Left lung (tissue), 14 donors: ENCODE measurements at places on chromosomes 7 and 10. TPM values are rescaled to one million over a fixed set of nuclear protein-coding genes. Genes with fewer than 3 reads are reported as not detected.

- peak; percentile 44 for DNase-seq
- H3K4me1 ChIP-seq = peaks cover 31% of the 10 kb centered on the region
- H3K36me3 ChIP-seq = no peaks in the 10 kb centered on the region
- no peaks in the 10 kb centered on the region for H3K27me3 ChIP-seq
These were observed 980 bp downstream of the FHIP2A start for GRCh38 chr10:114822444-114823076.

- no peaks in the 10 kb centered on the region for H3K36me3 ChIP-seq
- DNase-seq = no peak
- H3K27me3 ChIP-seq = no peaks in the 10 kb centered on the region
- peaks cover 25% of the 10 kb centered on the region for H3K4me1 ChIP-seq
These were observed 36.2 kb downstream of the SYPL1 start for GRCh38 chr7:106075937-106076336.

- no peak for DNase-seq
- H3K27me3 ChIP-seq = no peaks in the 10 kb centered on the region
- peaks cover 19% of the 10 kb centered on the region for H3K36me3 ChIP-seq
- no peak overlapping the region for H3K27ac ChIP-seq
These were observed 759 bp downstream of the NUDT1 start for GRCh38 chr7:2242541-2243429.

- H3K4me1 ChIP-seq = peaks cover 5% of the 10 kb centered on the region
- H3K36me3 ChIP-seq = no peaks in the 10 kb centered on the region
- no peaks in the 10 kb centered on the region for H3K27me3 ChIP-seq
- H3K4me3 ChIP-seq = no peak overlapping the region
- peak overlapping the region; percentile 45 for H3K27ac ChIP-seq
These were observed 36.9 kb upstream of the KDM7A start for GRCh38 chr7:140213684-140214074.

DNA sequence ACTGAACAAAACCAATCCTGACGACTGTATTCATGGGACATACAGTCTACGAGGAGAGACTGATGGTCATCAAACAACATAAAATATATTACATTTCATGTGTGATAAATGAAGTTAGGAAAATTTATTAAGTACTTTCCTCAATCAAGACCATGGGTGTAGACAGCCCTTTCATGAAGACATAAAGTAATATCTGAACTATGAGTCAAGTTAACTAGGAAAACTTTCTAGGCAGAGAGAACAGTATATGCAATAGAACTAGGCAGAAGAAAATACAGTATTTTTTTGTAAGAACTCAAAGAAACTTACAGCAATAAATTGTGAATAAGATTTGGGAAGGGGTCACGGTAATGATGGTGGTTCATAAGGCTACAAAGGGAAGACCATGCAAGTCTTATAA is 112.8 kb downstream of the JMJD1C start:
- H3K4me3 ChIP-seq = no peak overlapping the region
- no peak for DNase-seq
- H3K27me3 ChIP-seq = no peaks in the 10 kb centered on the region
- H3K36me3 ChIP-seq = no peaks in the 10 kb centered on the region
- H3K27ac ChIP-seq = no peak overlapping the region
- H3K4me1 ChIP-seq = no peaks in the 10 kb centered on the region

DNA sequence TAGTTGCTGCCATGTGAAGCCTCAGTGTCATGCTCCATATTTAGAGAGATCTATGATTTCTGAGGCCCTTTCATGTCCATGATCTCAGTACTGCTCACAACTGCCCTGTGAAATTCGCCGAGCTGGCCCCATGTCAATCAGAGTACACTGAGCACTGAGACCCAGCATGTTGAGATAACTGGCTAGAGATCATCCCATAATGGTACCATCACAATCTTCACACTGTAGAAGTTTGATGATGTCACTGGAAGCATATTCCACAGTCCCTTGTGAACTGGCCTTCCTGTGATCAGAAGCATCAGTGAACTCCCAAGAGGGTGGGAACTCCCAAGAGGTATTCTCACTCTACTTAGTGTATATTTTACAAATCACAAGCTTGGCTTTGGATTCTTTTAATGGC is 116.0 kb downstream of the EGFR start:
- H3K4me1 ChIP-seq = peaks cover 46% of the 10 kb centered on the region
- no peaks in the 10 kb centered on the region for H3K36me3 ChIP-seq
- no peak for DNase-seq

CHAT gene
- polyA plus RNA-seq = not detected

DNA sequence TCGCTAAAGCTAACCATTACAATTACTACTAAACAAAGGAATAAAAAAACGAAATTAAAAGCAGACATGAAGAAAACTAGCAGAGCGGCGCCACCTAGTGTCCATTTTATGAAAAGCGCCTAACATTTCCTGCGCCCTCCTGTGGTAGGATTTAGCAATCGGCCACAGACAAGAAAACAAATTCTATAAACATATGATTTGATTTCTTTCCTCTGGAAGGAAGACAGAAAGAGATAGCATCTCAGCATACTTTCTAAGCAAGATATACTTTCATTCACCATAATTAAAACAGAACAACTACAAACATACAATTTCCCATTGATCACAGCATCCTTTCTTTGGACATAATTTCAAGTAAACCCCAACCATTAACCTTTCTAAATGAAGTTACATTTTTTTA is 337.7 kb upstream of the NPVF start:
- no peaks in the 10 kb centered on the region for H3K4me1 ChIP-seq
- H3K36me3 ChIP-seq = no peaks in the 10 kb centered on the region
- no peak overlapping the region for H3K4me3 ChIP-seq
- H3K27me3 ChIP-seq = no peaks in the 10 kb centered on the region

UBE3C gene
- polyA plus RNA-seq = 40.9 TPM

- no peak for DNase-seq
- no peaks in the 10 kb centered on the region for H3K4me1 ChIP-seq
- no peaks in the 10 kb centered on the region for H3K36me3 ChIP-seq
- H3K4me3 ChIP-seq = no peak overlapping the region
- no peaks in the 10 kb centered on the region for H3K27me3 ChIP-seq
- H3K27ac ChIP-seq = no peak overlapping the region
These were observed 69.6 kb upstream of the MDFIC start for GRCh38 chr7:114852293-114852692.

GRCh38 chr10:25142116-25142864 is 32.5 kb upstream of the GPR158 start:
- H3K36me3 ChIP-seq = no peaks in the 10 kb centered on the region
- no peaks in the 10 kb centered on the region for H3K27me3 ChIP-seq
- no peak for DNase-seq
- no peak overlapping the region for H3K27ac ChIP-seq
- no peaks in the 10 kb centered on the region for H3K4me1 ChIP-seq

- H3K27me3 ChIP-seq = no peaks in the 10 kb centered on the region
- no peaks in the 10 kb centered on the region for H3K4me1 ChIP-seq
- DNase-seq = no peak
These were observed 9.3 kb downstream of the SCD start for GRCh38 chr10:100356067-100357017.

OR2A5 gene
- polyA plus RNA-seq = 0.26 TPM

GRCh38 chr10:7260412-7260900 is 150.4 kb downstream of the SFMBT2 start:
- H3K36me3 ChIP-seq = no peaks in the 10 kb centered on the region
- H3K27me3 ChIP-seq = no peaks in the 10 kb centered on the region
- H3K4me3 ChIP-seq = no peak overlapping the region
- peak; percentile 93 for DNase-seq
- H3K27ac ChIP-seq = peak overlapping the region; percentile 18

- H3K4me1 ChIP-seq = peaks cover 4% of the 10 kb centered on the region
- no peak overlapping the region for H3K4me3 ChIP-seq
- no peaks in the 10 kb centered on the region for H3K36me3 ChIP-seq
- no peak for DNase-seq
These were observed 41.8 kb downstream of the CAV1 start for GRCh38 chr7:116566666-116567065.

DNA sequence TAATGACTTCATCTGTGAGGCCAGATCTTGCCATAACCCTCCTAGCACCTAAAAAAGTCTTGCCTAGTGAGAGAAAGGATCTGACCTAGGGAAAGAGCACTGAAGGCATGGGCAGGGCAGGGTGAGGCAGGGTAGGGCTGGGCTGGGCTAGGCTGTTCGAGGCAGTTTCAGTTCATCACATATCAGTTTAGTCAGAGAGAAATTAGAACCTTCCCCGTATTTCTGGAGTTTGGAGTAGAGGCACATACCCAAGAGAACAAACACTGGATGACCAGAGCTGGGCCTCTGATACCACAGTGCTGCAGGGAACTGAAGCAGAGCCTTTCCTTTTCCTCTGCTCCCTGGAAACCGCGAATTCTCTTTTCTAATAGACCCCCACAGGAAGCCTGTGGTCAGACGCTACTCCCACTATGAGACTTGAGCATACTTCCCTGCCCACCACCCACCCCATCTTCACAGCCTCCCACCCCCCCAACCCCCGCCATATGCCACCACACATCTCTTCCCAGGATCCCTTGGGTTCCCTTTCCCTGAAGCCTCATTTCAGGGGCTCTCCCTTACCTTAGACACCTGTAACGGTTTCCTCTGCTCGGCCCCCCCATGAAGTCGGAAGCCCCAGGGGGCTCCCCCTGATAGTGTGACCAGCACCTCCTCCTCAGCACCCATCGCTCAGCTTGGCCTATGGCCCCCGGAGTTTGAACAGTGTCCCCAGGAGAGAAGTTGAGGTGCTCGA is 406 bp downstream of the SYNPO2L start:
- no peak overlapping the region for H3K4me3 ChIP-seq
- H3K36me3 ChIP-seq = no peaks in the 10 kb centered on the region
- no peak for DNase-seq
- H3K27me3 ChIP-seq = no peaks in the 10 kb centered on the region
- H3K4me1 ChIP-seq = no peaks in the 10 kb centered on the region

DNA sequence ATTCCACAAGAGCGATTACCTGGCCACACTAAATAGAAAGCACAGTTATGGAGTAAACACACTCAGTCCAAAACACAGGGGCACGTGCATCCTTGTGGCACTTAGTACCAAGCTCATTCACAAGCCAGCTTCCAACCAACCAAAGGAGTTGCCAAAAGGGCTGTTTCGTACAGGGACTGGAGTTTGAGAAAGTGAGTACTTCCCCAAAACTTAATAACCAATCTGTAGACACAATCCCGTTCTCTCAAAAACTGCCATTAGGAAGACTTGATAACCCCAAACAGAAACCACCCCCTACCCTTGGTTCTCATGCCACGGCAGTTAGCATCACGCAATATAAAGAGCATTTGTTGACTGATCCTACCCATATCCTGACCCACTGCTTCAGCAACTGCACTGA is 166.2 kb upstream of the ASAH2 start:
- no peaks in the 10 kb centered on the region for H3K36me3 ChIP-seq
- no peak for DNase-seq
- H3K27me3 ChIP-seq = peaks cover 7% of the 10 kb centered on the region
- peaks cover 76% of the 10 kb centered on the region for H3K4me1 ChIP-seq
- H3K4me3 ChIP-seq = peak overlapping the region; percentile 61
- peak overlapping the region; percentile 92 for H3K27ac ChIP-seq

DNA sequence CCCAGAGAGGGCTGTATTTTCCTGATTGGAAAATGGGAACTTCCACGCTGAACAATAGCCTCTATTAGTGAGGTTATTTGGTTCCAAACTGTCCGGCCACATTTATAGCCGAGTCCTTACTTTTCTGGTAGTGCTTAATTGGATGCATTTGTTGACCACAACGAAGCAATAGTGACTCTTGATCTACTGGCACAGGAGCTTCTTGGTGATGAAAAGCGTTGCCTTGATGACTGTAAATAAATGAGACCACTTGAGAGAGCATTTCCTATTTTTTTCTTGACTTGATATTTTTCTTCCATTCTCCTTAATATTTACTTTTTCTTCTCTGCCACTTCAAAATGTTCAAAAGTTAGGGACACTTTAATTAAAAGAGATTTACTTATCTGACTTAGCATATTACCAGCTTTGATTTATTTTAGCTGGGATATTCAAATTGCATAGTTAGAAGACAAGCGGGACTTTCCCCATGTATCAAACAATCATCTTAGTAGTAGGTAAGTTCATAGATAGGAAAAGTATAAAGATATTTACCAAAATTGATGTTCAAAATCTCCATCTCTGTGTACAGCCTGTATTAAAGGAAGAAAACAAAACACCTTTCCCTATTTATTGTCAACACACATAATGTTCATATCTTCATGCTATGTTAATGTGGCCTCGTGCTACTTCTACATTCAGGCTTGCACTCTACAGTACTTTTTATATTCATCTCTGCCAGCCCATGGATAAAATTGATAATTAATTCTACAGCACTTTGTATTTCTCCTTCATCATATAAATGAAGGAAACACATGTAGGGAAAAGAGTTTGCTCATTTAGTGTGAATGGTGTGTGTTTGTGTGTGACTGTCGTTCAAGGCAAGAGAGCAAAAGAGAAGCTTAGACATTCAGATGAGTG is 5.1 kb upstream of the SP8 start:
- H3K4me1 ChIP-seq = peaks cover 1% of the 10 kb centered on the region
- H3K4me3 ChIP-seq = no peak overlapping the region
- DNase-seq = no peak
- peaks cover 100% of the 10 kb centered on the region for H3K27me3 ChIP-seq
- no peaks in the 10 kb centered on the region for H3K36me3 ChIP-seq

DNA sequence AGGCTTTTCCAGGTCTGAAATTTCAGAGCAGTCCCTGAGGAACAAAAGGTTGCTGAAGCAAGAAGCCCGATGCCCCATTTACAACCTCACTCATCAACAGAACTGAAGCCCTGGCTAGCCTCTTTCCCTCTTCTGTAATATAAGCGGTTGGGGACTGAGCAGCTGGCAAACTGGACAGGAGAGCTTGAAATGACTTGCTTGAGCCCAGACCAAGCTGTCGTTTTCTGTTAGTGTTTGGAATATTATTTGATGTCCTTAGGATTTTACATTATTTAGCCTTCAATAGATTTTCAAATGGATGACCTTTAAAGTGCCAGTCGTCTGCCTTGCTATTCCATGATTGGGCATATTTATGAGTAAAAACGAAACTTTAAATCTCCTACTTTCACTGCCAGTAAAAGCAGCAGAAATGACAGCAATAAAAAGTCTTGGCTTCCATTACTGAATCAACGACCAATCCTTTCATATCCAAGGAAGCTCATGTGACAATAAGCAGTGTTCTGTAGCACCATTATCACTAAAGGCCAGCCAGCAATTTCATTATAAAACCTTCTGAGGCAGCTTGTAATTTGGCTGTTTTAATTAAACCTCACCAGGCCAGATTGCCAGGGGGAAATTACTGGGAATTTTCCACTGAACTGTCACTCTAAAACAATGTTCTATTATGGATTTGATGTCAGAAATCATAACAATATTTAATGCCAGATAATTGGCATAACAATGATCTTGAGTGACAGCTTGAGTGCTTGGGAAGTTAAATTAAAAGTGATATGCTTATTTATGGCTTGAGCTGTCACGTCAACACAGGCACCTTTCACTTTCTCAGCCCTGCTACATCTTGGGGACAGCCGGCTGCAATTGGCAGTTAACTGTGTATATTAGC is 85.9 kb downstream of the LSMEM1 start:
- DNase-seq = no peak
- H3K36me3 ChIP-seq = no peaks in the 10 kb centered on the region
- H3K4me3 ChIP-seq = no peak overlapping the region
- H3K27ac ChIP-seq = no peak overlapping the region
